NK-92 treated with Interleukin-12 subunit alpha and Interleukin-12 subunit beta, amount 100 ng/mL, for 24 hours (cell line): ENCODE measurements at places on chromosomes 6 and 20.
A peak's percentile ranks its signal among the peaks of the same experiment; 100 is the strongest.

GRCh38 chr6:52707963-52708680, 37.2 kb downstream of the TMEM14A start:
- DNase-seq: no peak

DNA sequence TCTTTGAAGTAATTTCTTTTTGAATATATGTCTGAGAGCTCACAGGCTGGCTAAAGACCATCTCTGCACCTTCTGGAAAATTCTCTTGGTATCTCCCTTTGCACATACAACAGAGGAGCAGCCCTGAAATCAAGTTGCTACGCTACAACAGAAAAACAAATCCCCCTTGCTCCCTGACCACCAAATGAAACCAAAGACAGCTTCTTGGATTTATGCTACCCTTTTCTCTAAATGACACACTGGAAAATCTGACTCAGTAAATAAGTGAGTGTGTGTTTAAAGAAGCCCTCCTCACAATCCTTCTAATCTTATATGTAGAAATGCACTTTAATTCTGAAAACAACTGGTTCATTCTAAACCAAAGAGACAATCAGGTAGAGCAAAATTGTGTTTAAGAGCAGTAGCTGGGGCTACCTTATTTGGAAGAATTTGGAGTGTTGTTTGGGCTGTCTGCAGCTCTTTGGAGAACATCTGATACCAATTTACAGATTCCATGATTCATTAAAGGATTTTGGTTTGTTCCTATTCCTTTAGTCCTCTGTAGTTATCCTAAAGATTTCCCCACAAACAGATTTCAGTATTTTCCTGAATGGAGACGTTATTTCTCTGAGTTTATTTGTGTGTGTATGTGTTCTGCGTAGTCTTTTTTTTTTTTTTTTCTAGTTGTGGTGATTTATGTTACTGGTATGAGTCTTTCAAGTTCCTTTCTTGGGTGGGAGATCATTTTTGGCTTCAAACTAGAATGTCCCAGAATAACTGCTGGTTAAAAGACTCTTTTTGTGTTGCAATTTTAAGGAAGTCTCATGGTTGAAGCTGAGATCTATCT, 36.4 kb upstream of the UTRN start:
- no peak for DNase-seq

DNA sequence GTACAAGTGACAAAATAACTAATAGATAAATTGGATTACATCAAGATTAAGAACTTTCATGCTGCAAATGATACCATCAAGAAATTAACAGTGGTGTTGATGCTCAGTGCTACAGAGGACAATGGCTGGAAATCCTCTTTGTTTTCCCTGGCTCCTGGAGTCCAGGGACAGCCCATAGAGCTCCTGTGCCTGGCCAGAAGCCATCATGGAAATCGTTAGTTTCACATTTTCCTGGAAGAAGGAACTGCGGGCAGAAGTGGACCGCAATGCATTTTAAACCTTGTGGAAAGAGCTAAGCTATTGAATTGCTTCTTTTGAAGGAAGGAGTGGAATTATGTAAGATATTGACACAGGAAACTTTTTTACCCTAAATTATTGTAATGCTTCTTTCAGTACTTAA, 276.0 kb downstream of the GJA1 start:
- DNase-seq: no peak

- peak; percentile 57 for DNase-seq
Measured at GRCh38 chr6:142845624-142846458, 99.1 kb downstream of the HIVEP2 start.

- DNase-seq: no peak
Measured at GRCh38 chr6:127811900-127812570, 88.8 kb downstream of the THEMIS start.

GRCh38 chr6:22113026-22113766, 183.6 kb downstream of the PRL start:
- no peak for DNase-seq

DNA sequence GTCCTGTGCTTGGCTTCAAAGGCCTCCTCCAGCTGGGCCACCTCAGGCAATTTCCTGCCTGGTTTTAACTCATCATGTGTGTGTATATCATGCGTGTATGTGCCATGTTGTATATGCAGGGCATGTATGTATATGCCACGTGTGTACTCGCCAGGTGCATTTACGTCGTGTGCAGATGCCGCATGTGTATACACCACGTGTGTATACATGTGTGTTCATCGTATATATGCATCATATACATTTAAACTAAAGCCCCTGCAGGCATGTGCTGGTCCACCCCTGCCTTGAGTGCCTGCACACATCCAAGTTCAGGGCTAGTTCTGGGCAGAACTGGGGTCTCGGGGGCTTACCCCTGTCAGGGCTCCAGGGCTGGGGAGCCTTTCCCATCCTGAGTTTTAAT, 54.0 kb upstream of the SMOC2 start:
- DNase-seq: no peak

DNA sequence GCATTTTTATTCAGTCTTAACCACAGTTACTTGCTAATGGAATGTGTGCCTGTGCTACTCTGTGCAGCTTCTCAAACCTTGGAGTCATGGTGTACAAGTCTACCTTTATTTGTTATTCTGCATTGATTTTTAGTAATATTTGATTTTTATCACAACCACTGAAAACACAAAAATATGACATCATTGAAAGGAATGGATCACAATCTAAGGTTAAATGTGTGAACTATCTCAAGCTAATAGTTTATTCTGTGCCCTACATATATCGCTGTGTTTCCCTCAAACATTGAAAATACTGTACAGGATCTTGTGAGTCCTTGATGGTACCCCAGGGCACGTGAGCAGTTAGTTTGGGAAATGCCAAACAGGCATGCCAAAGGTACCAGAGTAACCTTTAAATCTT, 573.4 kb downstream of the FRK start:
- no peak for DNase-seq

GRCh38 chr20:60662307-60662706, 589.8 kb upstream of the CDH4 start:
- DNase-seq: no peak

GRCh38 chr6:163355426-163355991, 59.0 kb upstream of the QKI start:
- DNase-seq: no peak

- DNase-seq: no peak
Measured at GRCh38 chr6:104601131-104601651, 258.5 kb downstream of the HACE1 start.

DNA sequence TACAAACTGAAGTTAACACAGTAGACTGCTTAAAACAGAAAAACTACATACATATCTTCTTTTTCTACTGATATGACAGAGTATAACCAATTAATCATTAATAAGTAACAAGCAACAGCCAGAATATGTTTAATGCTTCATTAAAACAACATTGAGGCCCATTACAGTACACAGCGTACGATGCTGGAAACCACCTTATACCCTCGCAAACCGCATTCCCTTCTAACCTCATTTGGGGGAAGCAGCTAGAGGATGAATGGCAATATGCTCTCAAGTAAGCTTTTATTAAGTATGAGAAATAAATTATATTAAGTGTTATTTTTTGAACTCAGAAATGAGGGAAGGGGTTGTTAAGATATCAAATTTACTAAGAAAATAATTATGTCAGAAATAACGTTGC, 142.4 kb downstream of the GMDS start:
- DNase-seq: no peak

- peak; percentile 55 for DNase-seq
Measured at GRCh38 chr6:39086294-39086693, 28.7 kb downstream of the SAYSD1 start.

GRCh38 chr6:13152764-13153163, 175.6 kb downstream of the TBC1D7 start:
- DNase-seq: no peak

- DNase-seq: no peak
Measured at GRCh38 chr6:44185953-44186634, 27.5 kb downstream of the CAPN11 start.

GRCh38 chr6:166861961-166862286, 94.4 kb downstream of the RNASET2 start:
- DNase-seq: no peak

DNA sequence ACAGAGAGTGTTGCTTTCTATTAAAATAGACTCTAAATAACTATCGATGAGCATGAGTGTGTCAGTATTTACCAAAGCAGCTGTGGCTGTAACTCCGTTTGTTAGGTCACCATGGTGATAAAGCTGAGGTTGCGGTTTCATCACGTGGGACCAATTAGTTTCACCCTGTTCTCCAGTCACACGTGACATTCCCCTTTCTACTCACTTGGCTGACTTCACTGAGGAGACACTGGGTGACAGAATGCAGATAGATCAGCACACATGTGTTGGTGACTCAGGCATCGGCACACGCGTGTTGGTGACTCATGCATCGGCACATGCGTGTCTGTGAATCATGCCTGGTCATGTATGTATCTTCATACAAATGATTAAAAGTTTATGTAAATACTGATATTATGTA, 285.4 kb downstream of the THBS2 start:
- DNase-seq: peak; percentile 55

DNA sequence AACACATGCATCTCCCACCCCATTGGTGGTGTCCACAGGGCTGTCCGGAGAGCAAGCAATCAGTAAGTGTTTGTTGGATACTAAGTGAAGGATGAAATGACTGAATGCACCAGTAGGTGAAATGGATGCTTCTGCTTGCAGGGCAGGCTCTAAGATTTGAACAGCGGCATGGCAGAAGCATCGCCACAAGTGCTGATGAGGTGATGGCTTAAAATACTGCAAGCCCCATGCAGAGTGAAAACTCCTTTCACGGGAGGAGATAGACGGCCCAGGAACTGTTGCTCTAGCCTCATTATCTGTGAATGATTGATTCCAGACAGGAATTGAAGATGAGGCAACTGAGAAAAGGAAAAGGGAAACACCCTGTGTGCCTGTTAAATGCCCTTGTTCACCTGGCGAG, 158.9 kb downstream of the LY86 start:
- DNase-seq: no peak

DNA sequence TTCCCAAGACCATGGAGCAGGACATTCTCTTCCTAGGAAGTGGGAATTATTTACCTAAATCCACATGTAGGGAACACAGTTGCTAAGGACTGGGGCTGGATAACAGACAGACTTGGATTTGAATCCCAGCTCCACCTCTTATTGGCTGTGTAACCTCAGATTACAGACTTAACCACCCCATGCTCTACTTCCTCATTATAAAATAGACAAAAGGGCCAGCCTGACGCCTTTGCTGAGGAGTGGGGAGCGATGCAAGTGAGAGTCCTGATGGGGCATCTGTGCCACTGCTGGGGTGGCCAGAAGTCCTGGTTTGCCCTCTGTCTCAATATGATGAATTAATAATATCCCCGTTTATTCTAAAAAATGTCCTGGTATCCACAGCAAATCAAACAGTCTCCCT, 46.8 kb downstream of the SPATA2 start:
- no peak for DNase-seq

- DNase-seq: no peak
Measured at GRCh38 chr6:33966536-33966935, 162.7 kb upstream of the MLN start.

GRCh38 chr20:43975096-43975768, 60.6 kb downstream of the TOX2 start:
- peak; percentile 27 for DNase-seq

DNA sequence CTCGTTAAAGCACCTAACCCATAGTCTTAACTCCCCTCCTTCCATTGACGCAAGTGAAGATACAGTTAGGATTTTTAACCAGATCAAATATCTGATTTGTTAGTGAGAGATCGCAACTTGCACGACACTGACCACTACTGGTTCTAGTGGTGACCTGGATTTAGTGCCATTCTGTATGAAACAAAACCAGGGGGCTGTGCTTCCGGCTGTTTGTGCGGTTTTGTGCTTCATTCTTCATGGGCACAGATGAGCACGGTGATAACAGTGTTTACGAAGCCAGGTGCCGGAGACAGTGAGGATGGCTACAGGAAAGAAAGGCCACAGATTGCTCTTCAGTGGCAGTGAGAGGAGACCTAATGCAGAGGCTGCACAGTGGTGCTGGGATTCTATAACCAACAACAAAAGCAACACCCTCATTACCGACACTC, 75.5 kb downstream of the NOL4L start:
- peak; percentile 25 for DNase-seq

DNA sequence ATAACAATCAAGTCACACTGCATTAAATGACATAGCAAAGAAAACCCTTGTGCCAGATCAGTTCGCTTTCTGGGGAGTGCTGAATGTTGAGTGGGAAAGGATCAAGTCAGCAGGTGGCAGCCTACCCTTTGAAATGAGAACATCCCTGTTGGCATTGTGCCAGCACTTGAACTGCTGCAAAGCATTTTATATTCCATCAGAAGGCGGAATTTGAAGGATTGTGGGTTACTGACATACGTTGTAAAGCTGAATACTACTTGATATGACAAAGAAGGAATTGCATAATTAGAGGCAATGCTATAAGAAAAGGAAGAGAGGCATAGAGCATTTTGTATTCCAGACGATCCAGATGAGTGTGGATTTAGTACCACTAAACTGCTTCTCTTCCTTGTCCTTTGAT, 26.5 kb downstream of the BCKDHB start:
- no peak for DNase-seq

- no peak for DNase-seq
Measured at GRCh38 chr20:53045941-53046340, 73.8 kb downstream of the TSHZ2 start.

- no peak for DNase-seq
Measured at GRCh38 chr6:139161169-139161568, 26.3 kb downstream of the HECA start.

DNA sequence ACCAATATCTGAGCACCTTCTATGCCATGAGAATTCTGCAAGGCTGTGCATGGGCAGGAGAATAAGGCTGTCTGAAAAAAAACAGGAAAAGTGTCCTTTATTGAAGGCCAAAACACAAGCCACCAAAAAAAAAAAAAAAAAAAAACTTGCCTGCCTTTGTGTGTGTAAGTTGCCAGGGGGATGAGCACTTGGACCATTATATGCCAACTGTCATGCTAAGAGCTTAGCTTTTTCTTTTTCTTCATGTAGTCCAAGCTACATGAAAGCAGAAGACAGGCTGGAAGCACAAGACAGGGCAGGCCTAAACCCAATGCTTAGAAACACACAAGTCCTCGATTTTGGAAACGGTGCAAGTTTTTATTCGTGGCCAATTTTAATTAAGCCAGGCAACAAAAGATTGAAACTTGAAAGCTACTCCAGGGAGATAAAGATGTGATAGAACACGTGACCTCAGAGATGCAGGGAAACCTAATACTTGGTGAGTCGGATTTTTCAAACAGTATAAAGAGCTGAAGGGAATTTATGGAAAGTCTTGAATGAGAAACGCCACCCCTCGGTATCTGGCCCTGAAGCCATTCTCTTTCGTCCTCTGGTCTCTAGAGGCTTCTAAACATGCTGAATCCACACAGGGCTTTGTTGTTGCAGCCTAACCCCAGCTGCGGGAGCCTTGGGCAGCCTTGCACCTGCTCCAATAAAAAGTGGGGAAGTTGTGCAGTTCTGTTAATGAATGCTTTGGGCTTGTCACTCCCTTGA, 8.6 kb downstream of the BMP7 start:
- DNase-seq: no peak

GRCh38 chr6:40954446-40955177, 84.4 kb downstream of the UNC5CL start:
- no peak for DNase-seq

DNA sequence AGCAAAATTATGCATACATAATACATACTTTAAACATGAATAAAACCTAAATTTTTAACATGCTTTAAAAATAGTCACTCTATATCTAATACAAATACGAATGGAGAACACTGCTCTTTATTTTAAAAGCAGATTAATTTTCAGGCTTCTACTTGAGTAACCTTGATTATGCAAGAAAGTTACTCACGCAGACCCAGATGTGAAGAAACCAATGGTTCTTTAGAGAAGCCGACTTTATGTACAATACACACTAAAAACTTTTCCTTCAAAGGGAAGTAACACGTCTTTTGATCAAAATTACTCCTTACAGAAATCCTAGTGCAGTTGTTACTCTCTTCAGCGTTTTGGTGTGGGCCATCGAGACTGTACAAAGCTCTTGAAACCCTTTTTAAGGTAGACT, 136.9 kb upstream of the SLC22A16 start:
- no peak for DNase-seq
